NB4 (cell line): ENCODE measurements at places on chromosomes 5 and 9.

DNA sequence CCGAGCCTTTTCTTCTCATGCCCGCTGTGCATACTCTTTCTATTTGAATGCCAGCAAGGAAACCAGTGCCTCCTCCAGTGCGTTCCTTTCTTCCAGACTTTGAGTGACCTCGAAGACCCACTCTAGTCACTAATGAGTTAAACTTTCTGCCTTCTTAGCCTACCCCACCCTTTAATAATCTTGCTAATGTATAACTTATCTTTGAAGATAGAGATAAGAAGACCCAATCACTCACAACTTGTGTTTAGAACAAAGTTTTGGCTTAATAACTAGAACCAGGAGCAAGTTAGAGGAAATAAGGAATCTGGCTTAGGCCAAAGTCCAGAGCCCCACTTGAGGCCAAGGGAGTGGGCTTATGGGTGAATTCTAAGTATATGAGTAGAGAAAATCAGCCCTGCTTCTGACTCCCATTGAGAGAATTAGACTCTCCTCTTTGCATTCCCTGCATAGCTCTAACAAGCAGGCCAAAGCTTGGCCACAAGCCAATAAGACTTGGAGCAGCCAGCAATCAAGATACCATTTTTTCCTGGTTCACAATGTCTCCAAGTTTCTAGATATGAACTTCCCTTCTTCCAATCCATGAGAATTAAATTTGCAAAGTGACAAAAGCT lies 181.5 kb upstream of the PIK3R1 start:
- no peak for DNase-seq

- DNase-seq, result no peak
Observed at GRCh38 chr5:78640662-78641474, 7.7 kb downstream of the LHFPL2 start.

GRCh38 chr5:153885141-153885540 lies 153.6 kb downstream of the FAM114A2 start:
- no peak for DNase-seq

GRCh38 chr5:7629561-7629960 lies 221.4 kb downstream of the CFAP90 start:
- no peak for DNase-seq
